Fibroblast of skin of abdomen (primary cell): ENCODE measurements at places on chromosomes 13 and 19.

GRCh38 chr19:1474011-1474764 lies 4.8 kb downstream of the C19orf25 start:
- no peak for DNase-seq

DNA sequence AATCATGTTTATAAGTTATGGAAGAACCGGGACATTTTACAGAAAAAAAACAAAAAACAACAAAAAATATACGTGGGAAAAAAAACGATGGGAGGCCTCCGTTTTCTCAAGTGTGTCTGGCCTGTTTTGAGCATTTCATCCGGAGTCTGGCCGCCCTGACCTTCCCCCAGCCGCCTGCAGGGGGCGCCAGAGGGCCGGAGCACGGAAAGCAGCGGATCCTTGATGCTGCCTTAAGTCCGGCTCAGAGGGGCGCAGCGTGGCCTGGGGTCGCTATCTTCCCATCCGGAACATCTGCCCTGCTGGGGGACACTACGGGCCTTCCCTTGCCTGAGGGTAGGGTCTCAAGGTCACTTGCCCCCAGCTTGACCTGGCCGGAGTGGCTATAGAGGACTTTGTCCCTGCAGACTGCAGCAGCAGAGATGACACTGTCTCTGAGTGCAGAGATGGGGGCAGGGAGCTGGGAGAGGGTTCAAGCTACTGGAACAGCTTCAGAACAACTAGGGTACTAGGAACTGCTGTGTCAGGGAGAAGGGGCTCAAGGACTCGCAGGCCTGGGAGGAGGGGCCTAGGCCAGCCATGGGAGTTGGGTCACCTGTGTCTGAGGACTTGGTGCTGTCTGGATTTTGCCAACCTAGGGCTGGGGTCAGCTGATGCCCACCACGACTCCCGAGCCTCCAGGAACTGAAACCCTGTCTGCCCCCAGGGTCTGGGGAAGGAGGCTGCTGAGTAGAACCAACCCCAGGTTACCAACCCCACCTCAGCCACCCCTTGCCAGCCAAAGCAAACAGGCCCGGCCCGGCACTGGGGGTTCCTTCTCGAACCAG lies 1.8 kb upstream of the APOE start:
- DNase-seq = peak; percentile 32

- DNase-seq = no peak
Observed at GRCh38 chr19:58217069-58217481, 11.6 kb upstream of the ZNF544 start.

- DNase-seq = no peak
Observed at GRCh38 chr19:49953416-49953815, 7.6 kb downstream of the SIGLEC11 start.

DNA sequence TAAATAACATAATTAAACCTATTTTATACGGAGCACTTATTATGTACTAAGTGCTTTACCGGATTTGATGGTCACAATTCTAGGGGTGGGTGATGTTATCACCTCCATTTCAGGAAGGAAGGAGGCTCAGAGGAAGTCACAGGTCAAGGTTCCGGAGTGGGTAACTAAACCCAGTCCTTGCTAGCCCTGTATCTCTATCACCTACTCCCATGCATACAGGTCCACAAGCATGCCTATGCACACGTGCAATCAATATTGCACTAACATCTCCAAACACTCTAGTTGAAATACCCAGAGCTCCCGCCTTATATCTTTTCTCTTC lies 17.8 kb upstream of the FOSB start:
- no peak for DNase-seq

GRCh38 chr19:54804101-54804500 lies 691 bp downstream of the KIR2DL4 start:
- no peak for DNase-seq

DNA sequence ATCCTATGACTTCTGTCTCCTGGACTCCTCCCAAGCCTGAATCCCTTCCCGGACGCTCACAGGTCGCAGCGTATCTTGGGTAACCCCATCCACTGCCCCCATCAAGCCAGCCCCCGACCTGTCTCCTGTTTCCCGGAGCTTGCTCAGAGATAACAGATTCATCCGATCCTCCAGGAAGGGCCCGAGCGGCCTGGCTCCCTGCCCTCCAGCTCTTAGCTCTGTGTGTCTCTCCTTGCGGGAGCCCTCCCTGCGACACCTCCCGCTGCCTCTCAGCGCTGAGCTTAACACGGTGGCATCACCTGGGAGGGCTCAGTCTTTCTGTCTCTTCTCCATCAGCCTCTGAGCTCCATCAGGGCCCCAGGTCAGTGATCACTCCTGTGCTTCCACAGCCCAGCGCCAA lies 4.3 kb upstream of the TMEM255B start:
- no peak for DNase-seq

DNA sequence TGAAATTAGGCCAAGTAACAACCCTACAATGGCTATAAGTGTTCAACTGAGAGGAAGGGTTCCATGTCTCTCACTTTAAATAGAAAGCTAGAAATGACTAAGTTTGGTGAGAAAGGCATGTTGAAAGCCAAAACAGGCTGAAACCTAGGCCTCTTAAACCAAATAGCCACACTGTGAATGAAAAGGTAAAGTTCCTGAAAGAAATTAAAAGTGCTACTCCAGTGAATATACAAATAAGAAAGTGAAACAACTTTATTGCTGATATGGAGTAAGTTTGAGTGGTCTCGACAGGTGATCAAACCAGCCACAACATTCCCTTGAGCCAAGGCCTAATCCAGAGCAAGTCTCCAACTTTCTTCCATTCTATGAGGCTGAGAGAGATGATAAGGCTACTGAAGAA lies 209.6 kb downstream of the KLF12 start:
- no peak for DNase-seq
